ENCODE measurements at places on chromosomes 12 and 14.

DNA sequence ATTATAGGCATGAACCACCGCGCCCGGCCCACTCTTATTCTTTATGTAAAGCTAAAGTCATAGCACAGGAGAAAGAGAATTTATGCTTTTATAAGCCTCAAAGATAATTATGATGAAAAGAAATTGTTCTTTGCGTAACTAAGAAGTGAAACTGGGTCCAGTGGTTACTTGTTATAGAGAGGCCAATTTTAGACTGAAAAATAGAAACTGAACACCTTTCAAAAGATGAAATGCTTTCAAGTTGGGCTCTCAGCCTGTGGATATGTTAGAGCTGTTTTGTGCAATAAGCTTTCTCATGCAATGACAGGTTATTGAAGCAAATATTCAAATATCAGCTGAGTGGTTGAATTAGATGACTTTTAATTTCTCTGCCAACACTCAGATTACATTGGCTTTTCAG, 7.9 kb downstream of the TMEM253 start:
- DNase-seq, result no peak

GRCh38 chr12:92552412-92553108, 150.2 kb upstream of the PLEKHG7 start:
- no peak for DNase-seq

DNA sequence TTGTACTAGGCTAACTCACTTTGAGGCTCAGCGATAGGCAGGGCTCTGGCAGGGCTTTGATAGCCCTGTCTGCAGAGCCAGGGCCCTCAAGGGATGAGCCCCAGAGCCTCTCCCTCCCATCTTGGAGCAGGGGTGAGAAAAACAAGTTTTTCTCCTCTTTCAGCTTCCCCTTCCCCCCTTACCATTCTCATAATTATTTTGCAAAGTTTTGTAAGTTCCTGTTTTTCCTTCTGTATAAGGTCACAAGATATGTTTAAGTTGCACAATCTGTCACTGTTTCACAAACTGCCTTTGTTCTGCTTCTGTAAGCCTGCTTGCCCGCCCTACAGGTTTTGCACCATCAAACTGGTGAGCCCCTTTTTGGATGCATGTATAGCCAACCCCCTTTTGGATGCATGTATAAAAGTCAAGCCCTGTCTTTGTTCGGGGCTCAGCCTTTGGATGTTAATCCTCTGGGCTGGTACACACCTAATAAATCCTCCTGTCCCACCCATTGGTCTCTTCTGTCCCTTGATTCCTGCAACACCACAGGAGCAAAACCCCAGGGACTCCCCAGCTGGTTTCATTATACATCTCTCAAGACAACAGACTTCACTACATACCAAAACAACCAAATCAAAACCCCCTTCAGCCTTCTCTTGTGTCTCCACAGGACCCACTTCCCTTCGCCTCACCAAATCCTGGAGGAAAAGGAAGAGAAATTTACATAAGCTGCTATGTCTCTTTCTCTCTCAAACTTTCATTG, 52.5 kb upstream of the RESF1 start:
- no peak for DNase-seq

- DNase-seq, result no peak
These were observed 192.7 kb downstream of the DPF3 start for GRCh38 chr14:72701237-72701565.

DNA sequence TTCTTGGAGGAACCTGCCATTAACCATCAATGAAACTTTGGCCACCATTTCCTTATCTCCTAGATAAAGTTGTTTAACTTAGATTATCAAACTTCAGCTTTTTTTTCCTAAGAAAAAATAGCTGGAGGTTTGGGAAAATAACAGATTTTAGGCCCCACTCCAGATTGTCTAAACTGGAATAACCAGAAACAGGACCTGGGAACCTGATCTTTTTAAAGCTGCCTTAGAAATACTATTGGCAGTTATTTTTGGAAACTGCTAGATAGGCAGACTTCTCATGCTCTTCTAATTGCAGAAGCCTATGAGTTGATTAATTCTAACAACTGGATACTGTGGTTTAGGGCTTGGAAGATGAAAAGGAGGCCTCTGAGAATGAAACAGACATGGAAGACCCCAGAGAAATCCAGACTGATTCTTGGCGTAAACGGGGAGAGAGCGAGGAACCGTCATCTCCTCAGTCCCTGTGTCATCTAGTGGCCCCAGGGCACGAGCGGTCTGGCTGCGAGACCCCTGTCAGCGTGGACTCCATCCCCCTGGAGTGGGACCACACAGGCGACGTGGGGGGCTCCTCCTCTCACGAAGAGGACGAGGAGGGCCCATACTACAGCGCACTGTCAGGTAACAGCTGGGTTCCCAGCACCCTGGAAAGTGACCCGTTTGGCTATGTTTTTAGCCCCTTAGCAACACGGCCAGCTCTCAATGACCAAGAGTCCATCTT, 80.2 kb downstream of the ESR2 start:
- DNase-seq, result no peak

DNA sequence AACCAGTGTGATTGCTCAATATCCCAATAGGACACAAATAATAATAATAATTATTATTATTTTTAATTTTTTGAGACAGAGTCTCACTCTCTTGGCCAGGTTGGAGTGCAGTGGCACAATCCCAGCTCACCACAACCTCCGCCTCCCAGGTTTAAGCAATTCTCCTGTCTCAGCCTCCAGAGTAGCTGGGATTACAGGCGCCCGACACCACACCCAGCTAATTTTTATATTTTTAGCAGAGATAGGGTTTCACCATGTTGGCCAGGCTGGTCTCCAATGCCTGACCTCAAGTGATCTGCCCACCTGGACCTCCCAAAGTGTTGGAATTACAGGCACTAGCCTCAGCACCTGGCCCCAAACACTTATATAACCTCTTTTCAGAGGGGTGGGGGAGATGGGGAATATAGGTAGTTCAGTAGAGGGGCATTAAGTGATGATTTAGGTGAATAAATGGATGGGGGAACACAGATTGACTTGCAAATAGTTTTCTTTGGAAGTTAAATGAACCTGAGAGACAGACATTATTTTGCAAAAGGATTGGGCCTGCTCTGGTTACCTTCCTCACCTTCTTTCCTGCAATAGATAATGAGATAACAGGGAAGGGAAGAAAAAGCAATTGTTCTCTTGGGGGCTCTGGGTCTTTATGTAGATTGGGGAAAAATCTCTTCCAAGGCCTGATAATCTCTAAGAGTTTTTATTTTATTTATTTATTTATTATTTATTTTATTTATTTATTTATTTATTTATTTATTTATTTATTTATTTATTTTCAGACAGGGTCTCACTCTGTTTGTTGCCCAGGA, 57.7 kb downstream of the RESF1 start:
- DNase-seq, result no peak

- DNase-seq, result no peak
These were observed 242.1 kb upstream of the ARHGAP5 start for GRCh38 chr14:31835049-31835448.

GRCh38 chr12:3097836-3098235, 20.7 kb downstream of the TSPAN9 start:
- DNase-seq, result no peak

- no peak for DNase-seq
These were observed 169.0 kb upstream of the EEA1 start for GRCh38 chr12:93098077-93098476.

GRCh38 chr12:21429994-21430393, 7.5 kb upstream of the PYROXD1 start:
- no peak for DNase-seq

Data from breast epithelium (tissue), 4 donors.